ENCODE measurements at places on chromosomes 2 and 18. TPM values are rescaled to one million over a fixed set of nuclear protein-coding genes. Genes with fewer than 3 reads are reported as not detected.

HPCAL1 gene
- 251 TPM for total RNA-seq

DPY30 gene
- 117 TPM for total RNA-seq

UBE2F gene
- 52.6 TPM for total RNA-seq

RPL31 gene
- 2,156 TPM for total RNA-seq

FAM237A gene
- not detected for total RNA-seq

TLX2 gene
- total RNA-seq = 0.31 TPM

DNAJC5G gene
- not detected for total RNA-seq

SMC6 gene
- 21.8 TPM for total RNA-seq

RNF25 gene
- total RNA-seq = 49.0 TPM

RUFY4 gene
- total RNA-seq = 0.09 TPM

ZNF385B gene
- not detected for total RNA-seq

RGPD3 gene
- 0.14 TPM for total RNA-seq

C1QL2 gene
- total RNA-seq = 0.48 TPM

FAM210A gene
- 22.9 TPM for total RNA-seq

CHRND gene
- not detected for total RNA-seq

PROC gene
- total RNA-seq = 4.6 TPM

NAT8 gene
- total RNA-seq = not detected

CCDC68 gene
- total RNA-seq = 6.3 TPM

EGR4 gene
- 0.33 TPM for total RNA-seq

KRTCAP3 gene
- total RNA-seq = 0.62 TPM

TTL gene
- total RNA-seq = 41.0 TPM

RAPGEF4 gene
- 0.24 TPM for total RNA-seq

ZC3H6 gene
- 0.69 TPM for total RNA-seq

TTLL4 gene
- 24.7 TPM for total RNA-seq

ATP8B1 gene
- 6.8 TPM for total RNA-seq

HRH4 gene
- not detected for total RNA-seq

RSAD2 gene
- 0.15 TPM for total RNA-seq

B3GNT7 gene
- 2.3 TPM for total RNA-seq

MYO3B gene
- not detected for total RNA-seq

LAMA1 gene
- 0.07 TPM for total RNA-seq

All from A549 treated with Hydrocortisone at 1 μM for 4 hours (cell line).